Activated naive CD4-positive, alpha-beta T cell treated with anti-CD3 and anti-CD28 coated beads for 36 hours (primary cell): ENCODE measurements at places on chromosomes 5 and 9.
A peak's percentile ranks its signal among the peaks of the same experiment; 100 is the strongest.

- DNase-seq: no peak
Measured at GRCh38 chr9:35398651-35399335, 91.1 kb upstream of the RUSC2 start.

DNA sequence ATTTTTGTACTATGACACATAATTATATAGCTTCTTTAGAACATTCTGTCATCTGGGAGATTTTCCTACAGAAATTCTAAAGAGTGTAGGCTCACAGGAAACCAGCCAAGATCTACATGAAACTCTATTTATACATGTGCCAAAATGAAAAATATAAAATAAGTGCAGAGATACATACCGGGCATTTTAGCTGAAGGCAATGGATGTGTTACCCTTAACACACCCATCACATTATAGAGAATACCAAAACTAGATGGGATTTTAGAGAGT is 125.9 kb downstream of the TRIM32 start:
- no peak for DNase-seq

- peak; percentile 9 for DNase-seq
Measured at GRCh38 chr9:114652776-114653555, 4.6 kb downstream of the TEX53 start.

GRCh38 chr5:67724412-67725135 is 491.0 kb upstream of the PIK3R1 start:
- no peak for DNase-seq

GRCh38 chr5:166102947-166103346 is 2188.5 kb upstream of the WWC1 start:
- no peak for DNase-seq

DNA sequence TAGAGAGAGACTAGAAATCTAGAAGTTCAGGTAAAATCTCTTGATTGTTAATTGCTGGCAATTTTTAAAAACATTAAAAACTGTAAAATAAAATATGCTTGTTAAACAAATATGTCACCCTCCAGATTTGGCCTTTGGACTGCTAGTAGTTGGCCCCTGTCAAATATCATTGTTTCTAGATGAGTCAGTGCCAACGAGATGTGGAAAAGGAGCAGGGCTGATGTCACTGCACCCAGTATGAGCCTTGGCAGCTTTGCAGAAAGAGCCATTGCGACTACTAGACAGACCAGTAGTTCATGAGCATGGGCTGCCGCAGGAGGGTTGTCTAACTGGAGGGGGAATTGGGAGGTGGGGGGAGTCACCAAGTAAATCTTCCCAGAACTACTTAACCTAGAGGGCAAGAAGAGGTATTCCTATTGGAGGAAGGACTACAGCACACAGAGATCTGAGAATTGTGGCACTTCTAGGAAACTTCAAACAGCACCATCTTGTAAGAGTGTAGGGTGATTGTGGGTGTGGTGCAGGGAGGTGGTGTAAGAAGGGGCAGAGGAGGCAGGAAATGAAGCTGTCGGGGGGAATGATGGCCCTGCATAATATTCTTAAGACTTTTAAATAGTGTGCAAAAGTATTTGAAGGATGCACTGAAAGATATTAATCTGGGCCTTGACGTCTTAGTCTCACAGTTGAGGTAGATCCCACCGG is 7.1 kb upstream of the DOCK2 start:
- DNase-seq: no peak
